GM13976 (cell line): ENCODE measurements at places on chromosomes 1 and 21.
A peak's percentile ranks its signal among the peaks of the same experiment; 100 is the strongest.

DNA sequence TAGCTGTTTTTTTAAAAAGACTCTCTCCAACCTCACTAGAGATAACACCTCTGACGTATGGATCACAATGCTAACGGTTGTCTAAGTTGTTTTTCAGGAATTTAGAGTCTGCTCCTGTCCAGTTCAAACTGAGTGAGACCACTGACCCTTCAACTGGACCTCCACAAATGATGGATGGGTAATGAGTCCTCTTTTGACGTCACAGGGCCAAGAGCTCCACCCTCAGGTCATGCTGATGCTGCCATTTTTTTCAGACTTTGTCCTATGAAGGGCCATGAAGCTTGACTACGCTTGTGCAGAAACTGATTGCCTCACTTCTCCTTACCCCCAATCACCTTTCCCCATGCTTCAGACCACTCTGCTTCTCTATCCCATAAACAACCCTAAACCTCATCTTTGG, 16.6 kb downstream of the GRIK3 start:
- DNase-seq, result no peak

GRCh38 chr1:42340901-42341300, 5.9 kb upstream of the FOXJ3 start:
- DNase-seq, result no peak

- peak; percentile 98 for DNase-seq
Observed at GRCh38 chr1:24413350-24414163, at the start of gene STPG1. Gene STPG1 (minus strand): TSS chr1:24413782. CDS start chr1:24401388, 12,394 bp downstream.

GRCh38 chr21:21624674-21625073, 626.5 kb downstream of the NCAM2 start:
- DNase-seq, result no peak

DNA sequence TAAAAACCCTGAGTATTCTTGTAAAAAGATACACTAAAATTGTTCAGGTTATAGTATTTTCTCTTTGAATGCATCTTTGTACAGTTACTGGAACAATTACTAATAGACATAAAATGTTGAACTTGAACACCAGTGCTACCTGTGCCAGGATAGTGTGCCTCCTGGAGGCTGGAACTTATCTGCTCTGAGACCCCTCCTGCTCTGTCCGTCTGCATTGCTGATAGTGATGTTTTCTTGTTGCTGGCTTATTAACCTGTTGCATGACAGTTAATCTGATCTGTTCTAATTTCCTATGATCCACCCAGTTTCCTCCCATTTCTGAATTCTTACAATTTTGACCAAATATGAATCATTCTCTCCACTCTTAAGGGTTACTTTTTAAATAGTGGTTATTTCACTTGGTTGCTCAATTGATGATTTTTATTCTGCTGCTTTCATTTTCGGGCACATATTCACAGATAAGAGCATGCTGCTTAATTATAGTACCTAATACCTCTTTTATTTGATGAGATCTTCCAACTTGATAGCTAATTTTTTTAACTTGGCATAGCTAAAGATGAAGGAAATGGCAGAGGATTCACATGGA, 101.4 kb downstream of the CC2D1B start:
- DNase-seq, result no peak

DNA sequence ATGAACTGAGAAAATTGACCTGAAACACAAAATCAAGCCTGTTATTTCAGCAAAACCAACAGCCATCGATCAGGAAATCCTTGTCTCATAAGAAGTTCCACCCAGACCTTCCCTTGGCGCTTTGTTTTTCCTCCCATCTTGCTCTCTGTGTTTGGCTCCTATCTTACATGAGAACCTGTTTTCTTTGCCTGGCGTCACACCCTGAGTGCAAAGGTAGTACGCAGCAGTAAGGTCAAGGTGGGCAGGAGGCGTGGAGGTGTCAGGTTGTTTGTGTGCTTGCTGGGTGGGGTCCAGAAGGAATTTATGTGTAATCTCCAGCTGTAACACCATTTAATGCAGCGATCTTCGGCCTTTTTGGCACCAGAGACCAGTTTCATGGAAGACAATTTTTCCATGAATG, 50.5 kb downstream of the C1orf21 start:
- DNase-seq, result no peak
